Kidney tubule cell (primary cell): ENCODE measurements at places on chromosomes 6 and 20.

GRCh38 chr6:34235307-34236130 is 1.2 kb upstream of the HMGA1 start:
- DNase-seq = peak; percentile 96

DNA sequence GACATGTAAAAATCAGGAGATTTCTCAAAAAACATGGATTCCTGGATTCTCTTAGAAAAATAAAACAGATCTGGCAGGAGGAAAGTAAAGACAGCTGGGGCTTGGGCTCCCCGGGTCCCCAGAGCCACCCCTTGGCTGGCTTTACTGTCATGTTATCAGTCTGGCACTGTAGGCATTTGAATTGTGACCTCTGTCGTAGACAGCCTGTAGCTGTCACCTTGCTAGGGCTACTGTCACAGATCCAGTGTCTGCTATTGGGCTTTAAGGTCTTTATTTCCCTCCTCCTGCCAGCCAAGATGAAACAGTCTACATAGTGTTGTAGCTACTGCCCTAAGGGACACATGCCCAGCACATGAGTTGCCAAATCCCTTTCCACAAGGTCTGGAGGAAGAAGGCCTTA is 37.5 kb downstream of the ABRACL start:
- DNase-seq = no peak

GRCh38 chr6:2102966-2103365 is 142.4 kb downstream of the GMDS start:
- DNase-seq = peak; percentile 57

GRCh38 chr20:52922436-52922835 is 49.7 kb upstream of the TSHZ2 start:
- peak; percentile 27 for DNase-seq

- DNase-seq = no peak
These were observed 273.5 kb downstream of the COL12A1 start for GRCh38 chr6:74932232-74932888.
